CD8-positive, alpha-beta memory T cell (primary cell): ENCODE measurements at places on chromosomes 2 and 18. TPM values are rescaled to one million over a fixed set of nuclear protein-coding genes. Genes with fewer than 3 reads are reported as not detected.

KANSL3 gene
- 42.2 TPM for total RNA-seq

DNA sequence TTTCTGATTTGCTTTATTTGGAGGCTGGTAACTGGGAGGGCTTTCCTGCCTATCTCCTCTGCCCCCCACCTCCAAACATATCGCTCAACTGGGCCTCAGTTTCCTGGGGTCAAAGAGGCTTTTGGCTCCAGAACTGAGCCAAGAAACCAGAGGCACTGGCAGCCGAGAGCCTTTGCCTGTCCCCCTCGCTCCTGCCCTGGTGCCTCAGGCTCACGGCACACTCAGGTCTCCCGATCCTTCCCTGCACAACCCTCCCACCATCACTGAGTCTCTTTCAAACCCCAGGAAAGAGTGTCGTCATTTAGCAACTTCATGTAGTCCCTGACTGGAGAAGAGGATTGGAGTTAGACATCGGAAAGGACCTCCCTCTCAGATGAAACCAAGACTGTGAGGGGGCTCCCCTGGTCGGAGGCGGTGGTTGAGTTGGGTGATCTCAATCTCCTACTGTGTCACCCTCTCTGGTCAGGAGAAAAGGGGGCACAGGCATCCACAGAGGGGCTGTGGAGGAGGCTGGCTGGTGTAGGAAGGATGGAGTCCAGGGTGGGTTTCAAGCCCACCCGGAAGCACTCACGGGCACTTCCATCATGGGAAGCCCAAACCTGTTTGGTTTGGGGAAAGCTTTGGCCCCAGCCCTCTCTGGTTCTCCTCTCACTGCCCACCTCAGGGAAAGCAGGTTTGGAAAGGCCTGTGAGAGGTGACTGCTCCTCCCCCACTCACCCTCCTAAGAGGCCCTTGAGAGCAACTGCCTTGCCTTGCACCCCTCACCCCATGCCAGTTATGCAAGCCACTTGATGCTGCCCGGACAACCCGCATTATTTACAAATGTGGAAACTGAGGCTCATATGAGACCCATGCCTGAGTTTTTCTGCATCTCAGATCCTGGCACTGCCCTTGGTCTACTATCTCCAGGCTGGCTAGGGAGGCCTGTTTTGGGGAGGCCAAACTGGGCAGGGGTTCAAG lies 62.3 kb downstream of the TNS1 start:
- no peaks in the 10 kb centered on the region for H3K36me3 ChIP-seq
- no peak for DNase-seq
- no peak overlapping the region for H3K27ac ChIP-seq
- no peak overlapping the region for H3K4me3 ChIP-seq
- no peaks in the 10 kb centered on the region for H3K27me3 ChIP-seq

GAL3ST2 gene
- total RNA-seq, result not detected

ALLC gene
- not detected for total RNA-seq

- H3K27ac ChIP-seq, result no peak overlapping the region
- DNase-seq, result no peak
- no peaks in the 10 kb centered on the region for H3K36me3 ChIP-seq
- peaks cover 24% of the 10 kb centered on the region for H3K27me3 ChIP-seq
- peaks cover 6% of the 10 kb centered on the region for H3K4me1 ChIP-seq
Observed at GRCh38 chr2:20013126-20013849, 820 bp upstream of the MATN3 start.

DNA sequence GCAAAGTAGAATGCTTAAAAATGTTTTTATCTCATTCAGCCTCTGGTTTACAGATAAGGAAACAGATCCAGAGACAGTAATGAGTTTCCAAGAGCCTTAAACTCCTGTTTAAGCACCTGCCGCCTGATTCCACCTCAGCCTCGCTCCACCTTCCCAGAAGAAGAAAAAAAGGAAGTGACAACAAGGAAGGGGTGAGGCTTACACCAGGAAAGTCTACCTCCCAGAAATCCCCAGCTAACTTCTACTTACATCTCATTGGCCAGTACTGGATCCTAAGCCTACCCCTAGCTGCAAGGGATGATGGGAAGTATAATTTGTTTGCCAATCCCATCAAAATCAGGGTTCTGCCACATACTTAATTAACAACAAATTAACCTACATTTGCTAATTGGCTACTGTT lies 15.3 kb upstream of the ARID5A start:
- peaks cover 17% of the 10 kb centered on the region for H3K4me1 ChIP-seq
- no peak overlapping the region for H3K4me3 ChIP-seq

DNA sequence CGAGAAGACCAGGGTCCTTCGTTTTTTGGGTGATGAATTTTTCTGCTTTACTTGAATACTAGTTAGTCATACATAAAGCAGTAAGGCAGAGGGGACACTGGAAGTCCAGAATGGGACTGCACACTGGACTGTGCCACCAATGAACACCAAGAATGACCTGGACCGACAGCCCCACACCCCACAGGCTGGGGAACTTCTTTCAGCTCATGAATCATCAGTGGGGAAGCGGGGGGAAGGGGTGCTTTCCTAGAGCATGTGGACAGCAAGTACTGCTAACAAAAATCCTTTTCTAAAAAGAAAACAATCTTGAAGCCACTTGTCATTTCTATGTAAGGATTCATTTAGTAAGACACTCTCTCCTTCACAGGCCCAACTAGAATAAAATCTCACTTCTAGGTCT lies 86.0 kb downstream of the DTNB start:
- no peaks in the 10 kb centered on the region for H3K27me3 ChIP-seq
- no peak for DNase-seq
- H3K4me1 ChIP-seq, result no peaks in the 10 kb centered on the region
- no peak overlapping the region for H3K4me3 ChIP-seq

DNA sequence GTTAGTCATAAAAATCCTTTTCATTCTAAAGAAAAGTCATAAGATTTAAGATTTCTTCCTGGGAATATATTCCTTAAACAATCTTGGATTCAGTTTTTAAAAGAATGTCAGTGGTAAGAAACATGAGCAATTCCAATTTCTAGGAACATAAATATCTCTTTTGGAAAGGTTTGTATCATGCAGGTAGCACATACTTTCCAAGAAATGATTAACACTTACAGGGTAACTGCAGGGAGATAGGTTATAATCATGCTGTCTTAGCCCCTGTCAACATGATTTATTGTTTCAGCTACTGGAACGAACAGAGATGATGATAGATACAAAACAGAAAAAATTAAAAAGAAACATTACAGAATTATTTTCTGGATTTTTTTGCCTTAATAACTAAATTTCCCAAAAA lies 1537.7 kb downstream of the LRP1B start:
- H3K27ac ChIP-seq, result no peak overlapping the region
- no peaks in the 10 kb centered on the region for H3K36me3 ChIP-seq
- DNase-seq, result no peak
- no peaks in the 10 kb centered on the region for H3K27me3 ChIP-seq
- H3K4me3 ChIP-seq, result no peak overlapping the region
- no peaks in the 10 kb centered on the region for H3K4me1 ChIP-seq

PLA2R1 gene
- not detected for total RNA-seq

DNA sequence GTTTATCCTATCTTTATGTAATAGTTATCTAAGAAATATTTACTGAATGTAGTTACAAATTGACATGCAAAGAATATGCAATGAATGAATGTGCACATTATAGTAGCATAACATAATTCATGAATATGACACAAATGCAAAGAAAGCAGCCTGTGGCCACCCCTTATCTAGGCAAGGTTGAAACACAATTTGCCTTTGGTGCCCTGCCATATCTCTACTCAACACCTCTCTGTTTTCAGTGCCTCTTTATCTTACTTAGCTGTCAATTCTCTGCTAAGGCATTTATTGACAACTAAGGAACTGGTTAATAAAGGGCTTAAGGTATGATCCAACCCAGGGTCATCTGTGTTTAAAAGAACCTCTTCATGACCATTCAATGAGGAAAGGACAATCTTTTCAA lies 18.9 kb downstream of the REV1 start:
- H3K4me1 ChIP-seq, result peaks cover 15% of the 10 kb centered on the region
- no peak overlapping the region for H3K27ac ChIP-seq
- H3K27me3 ChIP-seq, result no peaks in the 10 kb centered on the region
- DNase-seq, result no peak

COLEC11 gene
- 0.29 TPM for total RNA-seq
